ENCODE measurements at places on chromosomes 16 and 17.

- DNase-seq = no peak
Measured at GRCh38 chr16:85003076-85003475, 8.3 kb downstream of the ZDHHC7 start.

DNA sequence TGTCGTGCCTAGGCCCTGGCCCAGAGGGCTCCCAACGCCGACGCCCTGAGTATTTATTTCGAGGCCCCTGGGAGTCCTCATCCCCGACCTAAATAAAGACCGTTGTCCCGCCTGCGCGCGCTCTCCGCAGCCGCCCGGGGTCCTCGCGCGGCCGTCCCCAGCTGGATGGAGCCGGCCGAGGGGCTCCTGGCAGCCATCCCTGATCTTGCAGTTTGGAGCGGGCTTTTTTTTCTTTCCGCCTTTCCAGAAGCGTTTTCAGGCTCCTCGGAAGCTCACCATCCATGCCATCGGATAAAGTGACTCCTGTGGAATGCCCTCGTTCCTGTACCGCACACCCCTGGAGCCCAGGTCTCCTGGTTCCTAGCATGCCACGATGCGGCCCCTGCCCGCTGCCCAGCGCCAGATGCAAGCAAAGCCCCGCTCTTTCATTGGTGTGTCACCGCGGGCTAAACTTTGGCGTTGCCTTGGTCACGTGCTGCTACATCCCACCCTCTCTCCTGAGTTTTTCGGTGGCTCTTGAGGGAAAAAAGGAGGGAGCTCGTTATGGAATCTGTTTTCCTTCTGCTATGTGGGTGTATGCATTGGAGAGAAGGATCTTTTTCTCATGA lies 716 bp downstream of the TMEM94 start:
- peak; percentile 5 for DNase-seq

DNA sequence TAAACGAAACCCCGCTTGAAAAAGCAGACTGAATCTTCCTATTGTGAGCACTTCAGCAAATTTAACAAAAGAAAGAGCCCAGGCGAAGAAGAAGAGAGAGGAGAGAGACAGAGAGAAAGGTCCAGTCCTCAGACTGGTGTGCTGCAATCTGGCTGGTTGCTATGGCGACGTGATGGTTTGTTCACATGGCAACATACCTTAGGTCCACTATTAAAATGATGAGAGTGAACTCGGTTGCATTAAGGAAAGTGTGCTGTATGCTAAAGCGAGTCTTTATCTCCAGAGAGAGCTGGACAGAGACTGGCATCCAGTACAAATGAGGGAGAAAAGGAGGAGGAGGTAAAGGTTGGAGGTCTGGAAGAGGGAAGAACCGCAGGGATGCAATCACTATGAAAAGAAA lies 271.8 kb upstream of the ZFHX3 start:
- DNase-seq = no peak

- no peak for DNase-seq
Measured at GRCh38 chr17:57102122-57102521, 17.1 kb downstream of the AKAP1 start.

DNA sequence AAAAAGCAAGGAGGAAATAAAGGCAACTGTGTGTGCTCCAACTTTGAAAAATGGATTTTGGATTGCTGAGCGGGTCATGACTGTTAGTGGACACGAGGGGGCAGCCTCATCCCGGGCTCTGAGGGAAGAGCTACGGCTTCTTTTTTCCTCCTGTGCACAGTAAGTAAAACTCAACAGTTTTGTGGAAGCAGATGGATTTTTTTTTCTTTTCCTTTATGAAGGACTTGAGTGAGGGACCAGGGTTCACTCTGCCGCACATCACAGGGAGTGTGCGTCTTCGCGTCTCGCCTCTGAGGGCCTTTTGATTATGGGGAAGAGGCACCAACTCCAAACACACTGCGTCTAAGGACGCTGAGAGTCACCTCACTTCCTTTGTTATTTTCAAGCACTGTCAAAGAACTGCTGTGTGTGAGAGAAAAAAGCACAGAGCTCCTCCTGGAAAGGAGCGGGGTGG lies 80.3 kb upstream of the GOT2 start:
- no peak for DNase-seq

- no peak for DNase-seq
Measured at GRCh38 chr16:1531638-1531910, 1.9 kb upstream of the TMEM204 start.

GRCh38 chr16:11278681-11279628 lies 2.2 kb downstream of the PRM1 start:
- DNase-seq = no peak

GRCh38 chr17:30858556-30859250 lies 26.9 kb downstream of the ATAD5 start:
- DNase-seq = no peak

DNA sequence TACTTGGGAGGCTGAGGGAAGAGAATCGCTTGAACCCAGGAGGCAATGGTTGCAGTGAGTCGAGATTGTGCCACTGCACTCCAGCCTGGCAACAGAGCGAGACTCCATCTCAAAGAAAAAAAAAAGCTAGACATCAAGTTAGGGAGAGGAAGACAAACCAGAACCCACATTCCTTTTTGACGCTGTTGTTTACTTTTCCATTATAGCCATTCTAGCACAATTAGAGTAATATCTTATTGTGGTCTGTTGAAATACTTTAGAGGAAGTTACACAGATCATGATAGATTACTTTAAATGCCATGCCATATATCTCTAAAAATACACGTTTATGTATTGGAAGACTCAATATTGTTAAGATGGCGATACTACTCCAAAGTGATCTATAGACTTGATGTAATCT lies 16.5 kb upstream of the ABCC1 start:
- no peak for DNase-seq

DNA sequence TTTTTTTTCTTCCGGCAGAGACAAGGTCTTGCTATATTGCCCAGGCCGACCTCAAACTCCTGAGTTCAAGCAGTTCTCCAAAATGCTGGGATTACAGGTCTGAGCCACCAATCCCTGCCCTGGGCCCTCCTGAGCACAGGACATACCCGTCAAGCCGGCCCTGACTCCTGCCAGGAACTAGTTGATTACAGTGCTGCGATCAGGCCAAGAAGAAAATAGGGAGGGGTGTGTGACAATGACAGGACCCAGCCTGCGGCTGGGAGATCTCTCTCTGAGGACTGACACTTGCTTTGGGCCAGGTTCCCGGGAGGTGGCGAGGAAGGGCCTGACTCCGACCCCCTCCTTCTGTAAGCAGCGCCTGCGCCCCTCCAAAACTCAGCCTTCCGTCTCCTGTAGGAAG lies 276.6 kb downstream of the MRTFB start:
- DNase-seq = no peak

DNA sequence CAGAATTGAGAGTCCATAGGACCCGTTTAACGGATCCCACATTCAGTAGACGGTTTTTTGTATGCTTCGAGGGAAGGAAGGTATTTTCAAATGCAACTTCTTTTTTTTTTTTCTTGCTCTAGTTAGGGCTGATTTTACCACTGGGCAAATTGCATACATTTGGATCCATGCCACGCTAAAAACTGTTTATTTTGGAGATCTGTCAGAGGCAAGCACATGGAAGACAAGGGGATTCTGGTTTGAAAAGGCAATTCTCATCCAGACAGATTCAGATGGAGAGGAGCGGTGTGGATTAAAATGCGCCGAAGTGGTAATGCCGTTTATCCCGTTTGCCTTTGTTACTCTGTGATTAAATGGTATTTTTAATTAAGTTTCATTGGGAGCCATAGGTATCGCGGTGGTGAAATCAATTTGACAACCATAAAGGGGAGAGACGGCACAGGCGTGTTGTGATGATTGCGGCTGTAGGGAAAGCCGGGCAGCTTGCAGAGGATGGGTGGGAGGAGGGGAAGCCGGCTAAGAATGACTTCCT lies 170.4 kb downstream of the IRX3 start:
- DNase-seq = no peak

- no peak for DNase-seq
Measured at GRCh38 chr17:2745317-2746037, 4.0 kb downstream of the CCDC92B start.

- DNase-seq = no peak
Measured at GRCh38 chr17:7790150-7790549, 43.9 kb upstream of the KDM6B start.

GRCh38 chr16:68770671-68771070 lies 33.6 kb downstream of the CDH1 start:
- no peak for DNase-seq

DNA sequence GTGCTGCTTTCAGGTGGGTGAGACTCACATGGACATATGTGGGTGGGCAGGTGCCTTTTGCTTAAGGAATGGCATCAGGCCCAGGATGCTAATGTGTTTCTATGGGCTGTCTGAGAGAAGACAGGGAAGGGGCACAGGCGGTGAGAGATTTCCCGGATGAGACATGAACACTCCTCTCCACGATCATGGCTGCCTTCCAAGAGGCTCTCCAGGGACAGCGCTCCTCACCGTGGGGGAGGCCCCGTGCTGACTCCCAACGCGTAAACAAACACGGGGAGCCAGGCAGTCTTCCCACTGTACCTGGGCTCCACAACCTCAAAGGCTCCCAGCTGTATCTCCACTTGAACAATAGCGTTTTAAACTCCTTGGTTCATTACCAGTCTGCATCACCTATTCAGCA lies 42.8 kb downstream of the CDK5R1 start:
- peak; percentile 32 for DNase-seq

- DNase-seq = no peak
Measured at GRCh38 chr16:57859331-57859730, 57.0 kb upstream of the KIFC3 start.

DNA sequence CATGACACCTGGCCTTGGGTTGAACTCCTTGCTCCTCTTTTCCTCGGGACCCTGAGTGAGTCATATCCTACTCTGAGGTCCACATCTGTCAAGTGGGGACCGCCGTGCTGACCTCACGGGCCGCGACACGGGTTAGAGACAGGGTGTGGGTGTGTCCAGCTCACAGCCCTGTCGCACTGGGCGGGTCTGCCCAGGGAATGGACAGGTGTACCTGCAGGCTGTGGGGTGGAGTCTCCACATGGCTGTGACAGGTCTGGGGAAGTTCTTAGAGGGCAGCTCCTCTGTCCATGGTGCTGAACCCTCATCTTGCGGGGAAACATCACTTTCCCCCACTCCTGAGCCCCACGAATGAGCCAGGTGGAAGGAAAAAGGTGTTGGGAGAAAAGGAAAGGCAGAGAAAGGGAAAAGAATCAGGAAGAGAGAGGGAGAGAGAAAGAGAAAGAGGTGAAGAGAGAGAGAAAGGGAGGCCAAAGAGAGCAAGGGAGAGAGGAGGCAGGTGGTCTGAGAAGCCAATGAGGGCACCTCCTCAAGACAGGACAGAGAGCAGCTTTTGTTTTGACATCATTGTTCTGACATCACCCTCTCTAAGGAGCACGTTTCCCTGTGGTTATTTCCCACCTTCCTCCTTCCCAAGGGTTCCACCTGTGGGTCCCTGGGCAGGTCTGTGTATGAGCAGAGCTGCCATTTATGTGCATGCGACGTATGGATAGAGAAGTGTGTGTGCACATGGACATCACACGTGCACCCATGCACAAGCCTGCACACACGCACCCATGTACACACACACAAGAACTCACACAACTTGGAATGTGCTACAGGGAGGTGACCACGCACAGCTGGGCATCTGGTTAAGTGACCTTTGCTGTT lies 32.6 kb upstream of the CBFA2T3 start:
- DNase-seq = no peak

DNA sequence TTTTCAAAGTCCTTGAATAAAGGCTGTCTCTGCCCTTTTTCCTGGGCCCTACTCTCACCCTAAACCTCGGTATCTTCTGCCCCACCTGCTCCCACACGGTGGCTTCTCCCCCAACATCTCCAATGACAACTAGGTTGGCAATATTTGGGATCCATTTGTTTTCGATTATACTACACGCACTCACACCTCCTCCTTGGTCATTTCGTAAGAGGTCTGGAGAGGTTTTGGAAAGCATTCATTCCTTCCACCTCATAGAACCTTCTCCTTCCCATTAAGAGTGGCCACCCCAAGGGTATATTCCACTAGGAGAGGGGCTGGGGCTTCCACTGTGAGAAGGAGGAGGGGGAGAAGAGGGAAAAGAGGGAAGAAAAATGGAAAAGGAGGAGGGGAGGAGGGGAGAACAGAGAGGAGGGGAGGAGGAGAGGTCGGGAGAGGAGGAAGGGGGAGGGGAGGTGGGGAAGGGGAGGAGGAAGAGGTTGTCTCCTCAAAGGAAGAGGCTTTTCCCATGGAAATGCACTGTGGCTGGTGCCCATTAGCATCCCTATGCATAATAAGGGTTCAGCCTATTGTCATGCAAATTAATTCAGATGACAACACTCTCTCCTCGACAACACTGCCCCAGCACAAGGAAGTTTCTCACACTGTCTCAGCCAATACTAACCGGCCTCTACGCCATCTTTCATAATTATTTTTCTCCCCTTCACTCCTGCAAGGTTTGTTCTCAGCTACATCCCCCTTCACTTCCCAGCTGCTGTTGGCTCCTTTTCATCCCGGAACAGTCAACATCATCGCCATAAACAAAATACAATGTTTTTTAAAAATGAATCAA lies 30.0 kb downstream of the SOX9 start:
- DNase-seq = no peak

DNA sequence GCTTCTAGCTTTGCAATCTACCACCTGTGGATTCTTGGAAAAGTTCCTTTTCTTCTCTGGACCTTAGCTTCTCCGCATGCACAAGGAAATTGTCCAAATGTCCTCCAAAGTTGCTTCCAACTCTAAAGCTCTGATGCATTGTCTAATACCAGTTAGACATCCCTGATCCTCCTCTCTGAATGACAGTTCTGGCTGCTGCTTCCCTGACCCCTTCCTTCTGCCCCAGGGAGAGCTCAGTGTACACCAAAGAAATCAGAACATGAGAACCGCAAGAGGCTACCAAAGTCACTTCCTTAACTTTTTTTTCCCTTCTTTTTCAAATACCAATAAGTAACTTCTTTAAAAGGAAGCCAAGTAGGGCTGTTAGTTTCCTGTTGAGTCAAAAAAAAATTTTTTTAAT lies 79.7 kb upstream of the CES5A start:
- DNase-seq = no peak

GRCh38 chr17:21303441-21304065 lies 19.0 kb downstream of the MAP2K3 start:
- DNase-seq = no peak

- no peak for DNase-seq
Measured at GRCh38 chr16:12515346-12515745, 288.3 kb downstream of the CPPED1 start.

DNA sequence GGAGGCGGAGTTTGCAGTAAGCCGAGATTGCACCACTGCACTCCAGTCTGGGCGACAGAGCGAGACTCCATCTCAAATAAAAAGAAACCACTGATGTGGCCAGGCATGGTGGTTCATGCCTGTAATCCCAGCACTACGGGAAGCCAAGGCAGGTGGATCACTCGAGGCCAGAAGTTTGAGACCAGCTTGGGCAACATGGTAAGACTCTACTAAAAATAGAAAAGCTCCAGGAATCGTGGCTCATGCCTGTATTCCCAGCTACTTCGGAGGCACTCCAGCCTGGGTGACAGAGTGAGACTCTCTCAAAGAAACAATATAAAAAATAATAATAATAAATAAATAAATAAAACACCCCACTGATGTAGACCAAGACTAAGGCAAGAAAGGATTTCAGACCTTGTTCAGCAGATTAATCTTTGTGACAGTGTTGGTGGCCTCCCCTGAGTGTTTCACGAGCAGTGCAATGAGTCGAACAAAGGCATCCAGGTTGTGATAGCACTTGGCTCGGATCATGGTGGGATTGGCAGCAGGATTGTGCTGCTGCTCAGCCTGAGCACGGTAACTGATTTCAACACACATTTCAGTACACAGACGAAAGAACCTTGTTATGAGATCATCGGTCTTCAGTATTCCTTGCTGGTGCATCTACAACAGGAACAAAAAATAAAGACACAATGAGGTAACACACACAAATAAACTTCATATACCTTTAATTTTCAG lies 18.6 kb downstream of the SETD6 start:
- DNase-seq = no peak

Measured in NCI-H1436 treated with DMSO at 0.1 percent for 48 hours (cell line).